ENCODE measurements at places on chromosomes 2 and 18.

DNA sequence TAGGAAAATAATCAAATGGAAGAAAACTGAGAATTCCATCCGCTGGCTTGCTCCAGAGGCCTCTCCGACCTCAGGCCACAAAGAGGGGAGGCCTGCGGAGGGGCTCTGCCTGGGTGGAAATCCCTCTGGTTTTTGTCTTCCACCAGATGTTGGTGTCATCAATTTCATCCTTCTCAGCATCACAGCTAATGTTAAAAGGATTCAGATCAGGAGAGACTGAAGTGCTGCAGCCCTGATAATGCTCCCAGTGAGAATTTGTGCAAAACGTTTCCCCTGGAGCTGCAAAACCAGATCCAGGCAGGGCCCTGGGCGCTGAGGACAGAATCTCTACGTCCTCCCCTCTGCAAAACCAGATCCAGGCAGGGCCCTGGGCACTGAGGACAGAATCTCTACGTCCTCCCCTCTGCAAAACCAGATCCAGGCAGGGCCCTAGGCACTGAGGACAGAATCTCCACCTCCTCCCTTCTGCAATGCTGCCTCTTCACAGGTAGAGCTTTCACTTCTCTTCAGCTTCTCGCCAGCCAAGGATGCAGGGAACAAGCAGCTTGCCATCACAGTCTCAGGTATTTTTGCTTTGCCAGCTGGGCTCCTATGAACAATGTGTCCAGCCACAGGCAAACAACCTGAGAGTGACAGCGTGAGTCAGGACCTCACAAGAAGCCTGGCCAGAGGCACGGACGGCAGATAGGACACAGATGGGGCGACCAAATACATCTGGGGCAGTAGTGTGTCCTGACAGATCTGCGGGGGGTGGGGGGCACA lies 81.2 kb downstream of the TMEM18 start:
- DNase-seq: no peak

DNA sequence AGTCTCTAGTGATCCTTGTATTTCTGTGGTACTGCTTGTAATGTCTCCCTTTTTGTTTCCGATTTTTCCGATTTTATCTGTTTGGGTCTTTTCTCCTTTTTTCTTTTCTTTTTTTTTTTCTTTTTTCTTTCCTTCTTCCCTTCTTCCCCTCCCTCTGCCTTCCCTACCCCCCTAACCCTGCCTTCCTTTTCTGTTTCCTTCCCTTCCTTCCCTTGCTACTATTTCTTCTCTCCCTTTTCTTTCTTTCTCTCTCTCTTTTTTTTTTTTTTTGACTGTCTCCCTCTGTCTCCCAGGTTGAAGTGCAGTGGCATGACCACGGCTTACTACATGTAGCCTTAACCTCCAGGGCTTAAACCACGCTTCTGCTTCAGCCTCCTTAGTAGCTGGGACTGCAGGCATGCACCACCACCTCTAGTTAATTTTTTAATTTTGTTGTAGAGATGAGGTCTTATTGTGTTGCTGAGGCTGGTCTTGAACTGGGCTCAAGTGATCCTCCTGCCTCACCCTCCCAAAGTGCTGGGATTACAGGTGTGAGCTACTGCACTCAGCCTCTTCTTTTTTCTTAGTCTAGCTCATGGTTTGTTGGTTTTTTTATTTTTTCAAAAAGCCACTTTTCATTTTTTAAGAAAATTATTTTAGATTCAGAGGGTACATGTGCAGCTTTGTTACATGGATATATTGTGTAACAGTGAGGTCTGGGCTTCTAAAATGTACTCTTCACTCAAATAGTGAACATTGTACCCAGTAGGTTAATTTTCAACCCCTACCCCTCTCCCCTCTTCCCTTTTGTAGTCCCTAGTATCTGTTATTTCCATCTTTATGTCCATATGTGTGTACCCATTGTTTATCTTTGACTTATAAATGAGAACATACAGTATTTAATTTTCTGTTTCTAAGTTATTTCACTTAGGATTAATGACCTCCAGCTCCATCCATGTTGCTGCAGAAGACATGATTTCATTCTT lies 24.7 kb downstream of the CCDC138 start:
- no peak for DNase-seq

DNA sequence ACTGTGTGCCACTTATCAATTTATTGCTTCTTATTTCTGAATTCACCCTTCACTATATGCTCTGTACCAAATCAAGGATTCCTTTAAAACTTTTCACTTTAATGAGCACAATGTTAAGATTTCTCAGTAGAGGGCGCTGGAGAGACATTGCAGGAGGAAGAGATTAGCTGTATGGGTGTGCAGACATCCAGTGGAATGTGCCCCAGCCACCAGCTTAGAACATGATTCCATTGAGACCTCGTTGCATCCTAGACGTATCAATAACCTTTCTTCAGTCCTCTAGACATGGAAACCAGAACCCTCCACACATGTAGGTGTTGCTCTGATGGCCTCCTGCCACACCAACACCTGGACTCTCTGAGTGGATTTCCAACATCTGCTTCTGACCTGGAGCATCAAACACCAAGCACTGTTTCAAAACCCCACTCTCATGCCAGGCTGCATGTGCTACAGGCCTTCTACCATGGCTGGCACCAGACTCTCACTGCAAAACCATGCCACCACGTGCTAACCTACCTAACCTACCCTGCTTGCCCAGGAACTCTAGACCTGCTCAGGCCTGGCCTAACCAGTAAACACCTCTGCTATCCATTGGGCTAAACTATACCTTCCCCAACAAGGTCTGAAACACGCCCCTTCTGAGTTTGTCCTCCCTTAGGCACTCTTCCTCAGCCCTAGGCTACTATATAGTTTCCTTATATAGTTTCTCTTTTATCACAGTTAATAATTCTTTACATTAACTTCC lies 633.2 kb upstream of the PKDCC start:
- peak; percentile 23 for DNase-seq

GRCh38 chr2:26706616-26707473 lies 14.3 kb downstream of the KCNK3 start:
- DNase-seq: no peak

DNA sequence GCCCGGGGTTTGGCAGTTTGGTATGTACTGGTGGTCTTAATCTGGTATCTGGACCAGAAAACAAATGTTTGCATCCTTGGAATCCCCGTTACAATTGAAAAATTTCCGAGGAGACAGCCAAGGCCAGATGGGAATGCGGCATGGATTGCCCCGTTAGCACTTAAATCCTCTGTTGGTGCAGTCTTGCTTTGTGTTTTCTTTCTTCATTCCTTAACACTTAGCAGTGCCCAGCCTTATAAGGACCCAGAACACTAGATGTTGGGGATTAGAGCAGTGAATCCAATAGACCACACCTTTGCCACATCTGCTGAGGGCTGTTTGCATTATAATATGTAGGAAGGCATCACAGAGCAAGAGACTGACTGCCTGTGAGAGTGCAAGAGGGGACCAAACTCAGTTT lies 12.8 kb upstream of the ZNF532 start:
- DNase-seq: no peak

DNA sequence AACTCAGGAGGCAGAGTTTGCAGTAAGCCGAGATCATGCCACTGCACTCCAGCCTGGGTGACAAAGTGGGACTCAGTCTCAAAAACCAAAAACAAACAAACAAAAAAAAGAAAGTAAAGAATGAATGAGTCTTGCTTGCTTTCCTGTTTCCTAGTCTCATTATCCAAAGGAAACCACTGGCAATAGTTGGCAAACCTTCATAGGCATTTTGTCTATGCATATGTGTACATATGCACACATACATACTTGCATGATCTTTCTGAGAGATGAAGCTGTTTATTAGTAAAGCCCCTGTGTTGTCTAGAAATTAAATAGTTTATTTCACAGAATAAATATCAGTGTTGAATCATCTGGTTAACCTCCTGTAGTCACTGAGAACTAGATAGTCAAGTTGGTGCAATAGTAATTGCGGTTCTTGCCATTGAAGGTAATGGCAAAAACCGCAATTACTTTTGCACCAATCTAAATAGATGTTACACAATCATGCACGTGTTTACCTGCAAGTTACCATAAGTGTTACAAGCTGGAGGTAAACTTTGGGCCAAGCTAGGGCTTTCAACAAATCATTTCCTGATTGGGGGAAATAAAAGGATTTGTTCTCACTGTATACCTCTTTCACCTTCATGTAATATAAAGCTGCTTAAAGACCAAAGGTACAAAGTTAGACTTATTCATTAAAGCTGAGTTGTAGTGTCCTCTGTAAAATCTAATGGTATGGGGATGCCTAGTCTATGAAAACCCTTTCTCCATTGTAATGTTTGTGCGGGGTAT lies 24.7 kb downstream of the SLC20A1 start:
- DNase-seq: no peak

DNA sequence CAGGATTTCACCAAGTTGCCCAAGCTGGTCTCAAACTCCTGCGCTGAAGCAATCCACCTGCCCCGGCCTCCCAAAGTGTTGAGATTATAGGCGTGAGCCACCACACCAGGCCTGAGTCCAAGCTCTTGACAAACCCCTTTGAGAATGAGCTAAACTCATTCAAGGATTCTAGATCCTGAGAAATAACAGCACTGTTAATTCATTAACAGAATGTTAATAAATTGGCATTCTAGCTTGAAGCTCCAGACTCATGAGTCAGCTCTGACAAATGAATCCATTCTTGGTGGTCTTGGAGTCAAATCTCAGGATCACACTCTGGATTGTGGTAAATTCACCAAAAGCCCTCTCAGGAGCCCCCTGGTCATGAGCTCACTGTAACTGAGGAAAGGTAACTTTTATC lies 1.8 kb downstream of the NARS1 start:
- no peak for DNase-seq

All from SHP77 (cell line).